ENCODE measurements at places on chromosomes 5 and 9.

GRCh38 chr5:2797981-2798380 is 46.5 kb upstream of the IRX2 start:
- no peak for DNase-seq

GRCh38 chr5:132094393-132095076 is 20.9 kb downstream of the CSF2 start:
- DNase-seq: no peak

DNA sequence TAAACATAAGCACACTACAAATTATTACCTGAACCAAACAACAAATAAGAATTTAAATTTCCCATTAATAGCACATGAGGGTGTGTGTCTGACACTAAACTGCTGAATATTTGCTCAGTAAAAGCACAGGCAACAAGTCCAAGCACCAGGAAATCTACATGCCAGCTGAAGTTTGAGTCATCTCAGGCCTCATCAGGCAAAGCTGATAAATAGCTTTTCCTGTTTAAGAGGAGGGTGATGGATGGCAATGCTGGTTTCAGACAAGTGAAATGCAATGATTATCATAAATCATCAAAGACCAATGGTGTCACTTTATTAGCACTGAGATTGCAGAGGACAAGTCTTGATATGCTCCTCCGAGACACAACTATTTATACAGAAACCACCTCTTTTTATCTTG is 1668.0 kb upstream of the C9orf72 start:
- no peak for DNase-seq

DNA sequence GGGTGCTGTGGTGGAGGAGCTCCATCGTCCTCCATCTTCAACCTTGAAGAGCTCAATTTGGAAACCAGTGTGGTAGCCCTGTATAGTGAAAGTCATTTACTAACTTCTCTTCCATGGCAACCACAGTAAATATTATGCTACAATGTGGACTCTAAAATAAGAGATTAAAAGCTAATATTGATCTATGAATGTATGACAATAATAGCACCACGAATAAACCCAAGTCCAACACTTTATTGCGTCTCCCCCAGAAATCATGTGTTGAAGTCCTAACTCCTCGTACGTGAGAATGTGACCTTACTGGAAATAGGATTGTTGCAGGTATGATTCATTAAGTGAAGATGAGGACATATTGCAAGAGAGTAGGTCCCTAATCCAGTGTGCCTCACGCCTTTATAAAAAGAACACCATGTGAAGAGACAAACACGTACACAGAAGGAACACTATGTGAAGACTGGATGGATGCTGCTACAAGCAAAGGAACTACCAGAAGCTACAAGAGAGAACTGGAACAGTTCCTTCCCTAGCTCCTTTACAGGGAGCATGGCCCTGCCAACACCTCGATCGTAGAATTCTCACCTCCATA is 276.2 kb downstream of the PDE4D start:
- no peak for DNase-seq

- no peak for DNase-seq
These were observed 10.5 kb upstream of the OLFM1 start for GRCh38 chr9:135076876-135077430.

- no peak for DNase-seq
These were observed 1.2 kb downstream of the NMRK1 start for GRCh38 chr9:75086541-75087288.

GRCh38 chr5:45639040-45639439 is 57.1 kb downstream of the HCN1 start:
- DNase-seq: no peak

GRCh38 chr9:116565986-116566385 is 121.1 kb upstream of the TRIM32 start:
- no peak for DNase-seq

All from activated naive CD4-positive, alpha-beta T cell (primary cell).